HepG2 (cell line): ENCODE measurements at places on chromosomes 13 and 19.

DNA sequence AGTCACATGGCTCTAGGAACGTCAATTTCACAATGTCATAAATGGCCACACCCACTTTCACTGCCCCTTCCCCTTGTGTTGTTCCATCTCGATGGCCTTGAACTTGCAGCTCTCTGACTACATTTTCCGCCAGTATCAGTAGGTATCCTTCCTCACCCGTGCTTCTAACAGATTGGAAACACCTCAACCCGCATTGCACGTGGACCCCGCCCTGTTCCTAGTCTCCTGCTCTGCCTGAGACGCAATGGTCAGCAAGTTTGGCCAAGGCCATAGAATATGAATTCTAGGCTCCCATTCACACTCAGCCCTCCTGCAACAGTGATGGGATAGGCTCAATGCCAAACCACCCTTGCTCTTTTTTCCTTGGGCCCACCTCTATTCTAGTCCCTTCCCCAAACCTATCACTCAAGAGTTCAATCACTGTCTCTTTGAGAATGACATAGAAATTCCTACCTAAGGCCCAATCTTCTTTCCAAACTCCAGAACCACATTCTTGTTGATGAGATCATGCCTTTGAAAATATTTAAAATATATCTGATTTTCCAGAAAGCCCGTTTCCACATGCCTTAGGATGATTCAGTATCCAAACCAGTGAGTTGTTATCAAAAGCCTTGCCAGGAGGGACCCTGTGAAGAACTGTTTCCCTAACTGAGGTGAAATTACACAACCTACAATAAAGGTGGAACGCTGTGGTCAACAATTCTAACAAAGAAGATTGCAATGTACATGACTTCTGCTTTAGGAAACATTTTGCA is 334.6 kb downstream of the MYO16 start:
- no peaks in the 10 kb centered on the region for H3K36me3 ChIP-seq
- H3K27me3 ChIP-seq, result no peaks in the 10 kb centered on the region; the same call in 1 of the 2 replicates
- no peak overlapping the region for H3K27ac ChIP-seq
- no peak overlapping the region for H3K4me3 ChIP-seq

GRCh38 chr13:21777813-21778212 is 106.9 kb downstream of the FGF9 start:
- H3K27ac ChIP-seq, result no peak overlapping the region
- no peak for DNase-seq
- no peaks in the 10 kb centered on the region for H3K36me3 ChIP-seq
- peaks cover 6% of the 10 kb centered on the region; the same call in 1 of the 2 replicates for H3K4me1 ChIP-seq

- no peak for DNase-seq
- no peak overlapping the region for H3K27ac ChIP-seq
- H3K27me3 ChIP-seq, result peaks cover 8% of the 10 kb centered on the region; the same call in 1 of the 3 replicates
- no peaks in the 10 kb centered on the region for H3K4me1 ChIP-seq
- no peaks in the 10 kb centered on the region for H3K36me3 ChIP-seq
- H3K4me3 ChIP-seq, result no peak overlapping the region
Measured at GRCh38 chr13:94657167-94657566, 55.2 kb downstream of the SOX21 start.

DNA sequence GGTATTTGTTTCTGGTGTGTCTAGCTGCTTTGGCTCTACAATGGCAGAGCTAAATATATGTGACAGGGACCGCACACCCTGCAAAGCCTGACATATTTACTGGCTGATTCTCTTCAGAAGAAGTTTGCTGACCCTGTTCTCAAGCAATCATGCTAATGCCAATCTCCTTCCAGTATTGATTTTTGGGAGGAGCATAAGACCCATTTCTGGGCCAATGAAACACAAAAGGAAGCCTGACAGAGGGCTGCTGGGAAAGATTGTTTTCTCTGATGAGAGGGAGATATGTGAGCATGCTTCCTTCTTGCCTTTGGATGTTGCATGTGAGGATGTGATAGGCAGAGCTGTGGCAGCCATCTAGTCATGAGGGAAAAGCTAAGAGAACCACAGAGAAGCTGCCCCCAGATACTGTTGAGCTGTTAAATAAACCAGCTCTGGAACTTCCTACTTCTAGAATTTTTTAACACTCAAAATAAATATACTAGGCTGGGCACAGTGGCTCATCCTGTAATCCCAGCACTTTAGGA is 31.4 kb upstream of the TPTE2 start:
- H3K4me1 ChIP-seq, result peaks cover 73% of the 10 kb centered on the region
- H3K27me3 ChIP-seq, result no peaks in the 10 kb centered on the region
- H3K4me3 ChIP-seq, result no peak overlapping the region
- no peak for DNase-seq

DNA sequence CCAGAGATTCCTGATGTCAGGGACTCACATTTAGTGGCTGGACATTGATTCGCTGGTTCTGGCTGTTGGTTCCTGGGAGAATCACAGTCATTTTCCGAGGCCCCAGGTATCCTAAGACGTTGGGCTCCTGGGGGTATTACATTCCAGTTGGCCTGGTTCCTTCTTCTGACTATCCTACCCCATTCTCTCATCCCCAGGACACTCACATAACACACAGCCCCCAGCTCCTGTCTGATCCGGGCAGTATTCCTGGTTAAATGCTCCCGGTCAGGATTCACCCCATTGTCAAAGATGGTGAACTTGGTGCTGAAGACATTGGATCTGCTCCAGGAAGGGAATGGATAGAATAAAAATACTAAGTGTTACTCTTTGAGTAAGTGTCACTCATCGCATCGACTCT is 11.5 kb downstream of the PPP1R15A start:
- no peak for DNase-seq
- no peaks in the 10 kb centered on the region for H3K36me3 ChIP-seq
- H3K4me3 ChIP-seq, result no peak overlapping the region
- H3K27me3 ChIP-seq, result no peaks in the 10 kb centered on the region
- no peak overlapping the region for H3K27ac ChIP-seq

DNA sequence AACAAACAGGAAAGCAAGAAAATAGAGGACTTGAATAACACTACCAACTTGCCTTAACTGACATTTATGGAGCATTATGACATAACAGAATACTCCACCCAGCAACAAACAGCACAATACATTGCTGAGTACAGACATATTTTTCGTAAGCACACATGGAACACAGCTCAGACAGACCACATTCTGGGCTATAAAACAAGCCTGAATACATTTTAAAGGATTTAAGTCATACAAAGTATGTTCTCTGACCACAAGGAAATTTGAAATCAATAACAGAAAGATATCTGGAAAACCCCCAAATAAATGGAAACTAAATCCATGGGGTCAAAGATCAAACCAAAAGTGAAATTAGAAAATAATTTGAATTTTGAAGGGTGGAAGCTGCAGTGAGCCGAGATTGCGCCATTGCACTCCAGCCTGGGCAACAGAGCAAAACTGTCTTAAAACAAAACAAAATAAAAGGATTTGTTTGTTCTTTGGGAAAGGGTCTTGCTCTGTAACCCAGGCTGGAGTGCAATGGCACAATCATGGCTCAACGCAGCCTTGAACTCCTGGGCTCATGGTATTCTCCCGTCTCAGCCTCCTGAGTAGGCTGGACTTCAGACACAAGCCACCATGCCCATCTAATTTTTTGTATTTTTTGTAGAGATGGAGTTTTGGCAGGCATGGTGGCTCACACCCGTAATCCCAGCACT is 5.6 kb downstream of the ZDHHC20 start:
- H3K36me3 ChIP-seq, result no peaks in the 10 kb centered on the region
- DNase-seq, result peak; percentile 24
- H3K27ac ChIP-seq, result peak overlapping the region; percentile 11
- H3K27me3 ChIP-seq, result no peaks in the 10 kb centered on the region; the same call in 2 of the 3 replicates
- peaks cover 66% of the 10 kb centered on the region for H3K4me1 ChIP-seq

GRCh38 chr13:78160793-78161192 is 242.2 kb upstream of the EDNRB start:
- H3K4me1 ChIP-seq, result no peaks in the 10 kb centered on the region
- H3K27me3 ChIP-seq, result no peaks in the 10 kb centered on the region
- no peak overlapping the region for H3K27ac ChIP-seq

- DNase-seq, result no peak
- no peak overlapping the region for H3K27ac ChIP-seq
- H3K4me1 ChIP-seq, result peaks cover 6% of the 10 kb centered on the region; the same call in 1 of the 2 replicates
- H3K27me3 ChIP-seq, result no peaks in the 10 kb centered on the region
- no peak overlapping the region for H3K4me3 ChIP-seq
- H3K36me3 ChIP-seq, result peaks cover 14% of the 10 kb centered on the region
Measured at GRCh38 chr19:10830931-10831779, 4.9 kb downstream of the TMED1 start.

GRCh38 chr19:37977992-37978391 is 71.0 kb downstream of the SIPA1L3 start:
- no peak overlapping the region for H3K27ac ChIP-seq
- no peak overlapping the region for H3K4me3 ChIP-seq
- no peaks in the 10 kb centered on the region for H3K27me3 ChIP-seq
- H3K36me3 ChIP-seq, result no peaks in the 10 kb centered on the region
- no peak for DNase-seq

DNA sequence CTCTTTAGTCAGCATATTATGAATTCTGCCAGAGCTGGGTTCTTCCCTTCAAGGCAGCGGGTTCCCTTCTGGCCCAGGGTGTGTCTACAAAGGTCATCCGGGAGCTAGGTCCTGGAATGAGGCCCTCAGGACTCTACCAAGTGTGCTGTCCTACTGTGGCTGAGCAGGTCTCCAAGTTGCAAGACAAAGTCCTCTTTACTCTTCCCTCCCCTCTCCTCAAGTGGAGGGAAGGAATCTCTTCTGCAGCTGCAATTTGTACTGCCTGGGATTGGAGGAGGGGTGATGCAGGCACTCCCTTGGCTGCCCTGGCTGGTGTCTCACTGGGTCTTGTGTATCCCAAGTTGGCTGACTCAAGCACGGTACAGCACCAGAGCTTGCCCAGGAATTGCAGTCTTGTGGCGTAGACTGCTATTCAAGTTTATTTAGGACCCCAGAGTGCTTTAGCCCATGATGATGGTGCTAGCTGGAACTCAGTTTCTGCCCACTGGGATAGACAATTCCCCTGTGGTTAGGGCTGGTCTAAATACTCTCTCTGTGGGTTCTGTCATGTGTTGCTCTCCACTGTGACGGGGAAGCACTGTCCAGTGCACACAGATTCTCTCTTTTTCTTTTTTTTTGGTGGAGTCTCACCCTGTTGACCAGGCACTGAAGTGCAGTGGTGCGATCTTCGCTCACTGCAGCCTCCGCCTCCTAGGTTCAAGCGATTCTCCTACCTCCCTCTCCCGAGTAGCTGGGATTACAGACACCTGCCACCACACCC is 28.5 kb downstream of the RFC3 start:
- DNase-seq, result no peak
- H3K4me1 ChIP-seq, result peaks cover 26% of the 10 kb centered on the region
- no peak overlapping the region for H3K4me3 ChIP-seq
- no peak overlapping the region for H3K27ac ChIP-seq
- no peaks in the 10 kb centered on the region for H3K27me3 ChIP-seq

DNA sequence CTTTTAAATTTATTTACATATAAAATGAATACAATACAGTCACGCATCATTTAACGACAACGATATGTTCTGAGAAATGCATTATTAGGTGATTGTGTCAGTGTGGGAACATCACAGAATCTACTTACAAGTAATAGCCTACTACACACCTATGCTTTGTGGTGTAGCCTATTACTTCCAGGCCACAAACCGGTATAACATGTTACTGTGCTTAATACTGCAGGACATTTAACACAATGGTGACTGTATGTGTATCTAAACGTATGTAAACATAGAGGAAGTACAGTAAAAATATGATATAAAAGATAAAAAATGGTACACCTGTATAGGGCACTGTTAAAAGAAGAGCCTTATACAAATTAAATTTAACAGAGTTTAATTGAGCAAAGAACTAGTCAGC is 62.4 kb upstream of the KLHL1 start:
- H3K4me1 ChIP-seq, result no peaks in the 10 kb centered on the region
- H3K27ac ChIP-seq, result no peak overlapping the region
- no peaks in the 10 kb centered on the region for H3K36me3 ChIP-seq

GRCh38 chr13:73901324-73902068 is 232.7 kb downstream of the KLF12 start:
- no peak overlapping the region for H3K4me3 ChIP-seq
- no peak for DNase-seq
- H3K4me1 ChIP-seq, result no peaks in the 10 kb centered on the region

- H3K27me3 ChIP-seq, result peaks cover 4% of the 10 kb centered on the region; the same call in 1 of the 2 replicates
- H3K4me1 ChIP-seq, result peaks cover 43% of the 10 kb centered on the region
- no peak overlapping the region for H3K4me3 ChIP-seq
Measured at GRCh38 chr19:38251564-38252051, 4.6 kb downstream of the PPP1R14A start.

DNA sequence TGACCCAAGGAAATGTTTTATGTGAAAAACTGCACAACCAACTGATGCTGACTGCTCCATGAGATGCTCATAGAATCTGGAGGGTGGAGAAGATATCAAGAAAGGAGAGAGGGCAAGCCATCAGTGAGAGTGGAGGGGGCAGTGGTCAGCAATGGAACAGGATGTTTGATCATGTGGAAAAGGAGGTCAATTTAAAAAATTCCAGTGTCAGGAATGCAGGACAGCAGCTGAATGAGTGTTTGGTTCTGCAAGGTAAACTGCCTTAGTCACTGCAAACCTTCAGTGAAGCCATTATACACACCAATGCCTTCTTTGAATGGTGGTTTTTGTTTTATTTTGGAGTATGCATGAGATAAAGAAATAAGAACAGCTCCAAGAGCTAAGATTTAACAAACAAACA is 121.5 kb downstream of the FGF14 start:
- no peaks in the 10 kb centered on the region for H3K27me3 ChIP-seq
- no peak overlapping the region for H3K27ac ChIP-seq
- no peak overlapping the region for H3K4me3 ChIP-seq
- H3K36me3 ChIP-seq, result no peaks in the 10 kb centered on the region
- DNase-seq, result no peak

GRCh38 chr19:4172861-4173473 is 9.4 kb downstream of the SIRT6 start:
- H3K36me3 ChIP-seq, result no peaks in the 10 kb centered on the region; the same call in 1 of the 2 replicates
- no peak overlapping the region for H3K27ac ChIP-seq
- H3K4me1 ChIP-seq, result no peaks in the 10 kb centered on the region
- DNase-seq, result no peak
- no peaks in the 10 kb centered on the region for H3K27me3 ChIP-seq
- H3K4me3 ChIP-seq, result no peak overlapping the region

- no peak overlapping the region for H3K4me3 ChIP-seq
- H3K4me1 ChIP-seq, result no peaks in the 10 kb centered on the region
- DNase-seq, result no peak
Measured at GRCh38 chr13:37905736-37906135, 36.2 kb upstream of the TRPC4 start.

- H3K36me3 ChIP-seq, result no peaks in the 10 kb centered on the region
- H3K27ac ChIP-seq, result no peak overlapping the region
- no peaks in the 10 kb centered on the region for H3K4me1 ChIP-seq
- H3K4me3 ChIP-seq, result no peak overlapping the region
- H3K27me3 ChIP-seq, result no peaks in the 10 kb centered on the region; the same call in 2 of the 3 replicates
- no peak for DNase-seq
Measured at GRCh38 chr13:42654212-42654611, 80.3 kb downstream of the TNFSF11 start.
